HT1080 (cell line): ENCODE measurements at places on chromosomes 11 and 22.

DNA sequence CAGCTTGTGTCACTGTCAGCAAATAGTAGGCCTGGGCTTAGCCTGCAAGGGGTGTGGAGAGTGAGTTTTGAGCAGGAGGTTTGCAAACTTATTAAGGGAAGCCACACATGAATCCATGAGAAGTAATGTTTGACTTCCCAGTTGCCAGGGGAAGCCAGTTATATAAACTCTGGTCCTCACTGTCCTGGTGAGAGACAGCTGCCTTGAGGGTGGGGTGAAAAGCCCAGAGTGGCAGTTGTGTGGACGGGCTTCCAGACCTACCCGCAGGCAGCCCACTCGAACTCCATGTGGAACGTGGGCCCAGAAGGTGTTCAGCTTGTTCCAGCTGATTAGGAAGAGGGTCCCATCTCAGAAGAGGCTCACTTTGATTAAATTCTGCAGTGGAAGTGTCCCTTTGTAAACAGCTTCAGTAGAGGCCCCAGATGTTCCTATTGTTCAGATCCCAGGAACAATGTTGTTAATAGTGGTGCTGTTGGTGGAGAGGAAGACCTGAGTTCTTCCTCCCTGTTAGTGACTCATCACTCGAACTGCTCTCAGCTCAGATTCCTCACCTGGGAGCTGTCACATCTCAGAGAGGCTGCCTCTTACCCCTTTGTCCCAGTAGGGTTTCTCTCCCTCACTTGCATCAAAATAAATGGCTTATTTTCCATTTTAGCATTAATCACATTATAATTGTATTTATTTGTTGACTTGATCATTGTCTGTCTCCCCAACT lies 63.4 kb downstream of the GRAMD1B start:
- peak; percentile 60 for DNase-seq

GRCh38 chr11:130189492-130190210 lies 30.1 kb downstream of the ST14 start:
- no peak for DNase-seq

- no peak for DNase-seq
Measured at GRCh38 chr11:71442123-71442522, 6.1 kb downstream of the DHCR7 start.

GRCh38 chr11:41403458-41403857 lies 56.0 kb downstream of the LRRC4C start:
- DNase-seq: no peak

DNA sequence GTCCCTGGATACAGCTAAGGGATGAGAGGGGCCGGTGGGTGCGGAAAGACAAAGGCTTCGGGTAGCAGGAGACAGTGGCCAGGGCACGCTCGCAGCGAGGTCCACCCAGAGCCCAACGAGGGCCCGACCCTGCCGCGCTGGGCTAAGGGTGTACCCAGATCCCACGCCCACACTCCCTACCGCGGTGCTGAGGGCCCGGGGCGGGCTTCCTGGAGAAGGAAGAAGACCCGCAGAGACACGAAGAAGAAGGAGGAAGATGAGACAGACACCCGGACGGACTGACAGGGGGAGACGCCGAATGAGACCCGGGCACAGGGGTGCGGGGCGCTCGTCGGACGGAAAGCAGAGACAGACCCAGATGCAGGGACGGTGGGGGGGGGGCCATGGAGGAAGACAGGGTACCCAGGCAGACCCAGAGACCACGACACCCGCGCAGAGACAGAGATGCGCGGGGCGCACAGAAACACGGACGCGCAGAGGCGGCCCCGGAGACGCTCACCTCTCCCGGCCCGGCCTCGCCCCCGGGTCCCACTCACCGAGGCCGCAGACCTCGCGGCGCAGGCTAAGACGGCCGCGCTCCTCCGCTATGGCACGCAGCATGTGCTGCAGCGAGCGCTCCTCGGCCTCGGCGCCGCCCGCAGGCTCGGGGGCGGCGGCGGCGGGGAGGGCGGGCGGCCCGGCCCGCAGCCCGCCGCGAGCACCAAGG lies 437 bp downstream of the KIAA0930 start:
- no peak for DNase-seq

DNA sequence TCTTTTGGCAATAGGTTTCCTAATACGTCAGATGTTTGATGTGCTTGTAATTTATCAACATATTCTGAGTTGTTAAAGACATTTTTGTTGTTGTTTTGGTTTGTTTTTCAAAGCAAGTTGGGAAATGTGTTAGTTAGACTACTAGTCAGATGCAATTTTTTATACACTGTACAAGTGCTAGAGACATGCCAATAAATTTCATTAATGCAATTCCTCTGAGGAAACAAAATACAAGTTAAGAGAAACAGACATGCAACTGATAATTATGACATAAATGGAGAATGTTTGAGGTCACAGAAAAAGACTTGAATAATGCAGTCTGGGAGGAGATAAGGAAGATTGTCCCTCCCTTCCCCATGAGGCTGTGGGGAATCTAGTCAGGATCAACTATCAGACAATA lies 5.9 kb downstream of the OR51T1 start:
- no peak for DNase-seq

GRCh38 chr11:71548716-71549151 lies 514 bp downstream of the KRTAP5-9 start:
- no peak for DNase-seq

DNA sequence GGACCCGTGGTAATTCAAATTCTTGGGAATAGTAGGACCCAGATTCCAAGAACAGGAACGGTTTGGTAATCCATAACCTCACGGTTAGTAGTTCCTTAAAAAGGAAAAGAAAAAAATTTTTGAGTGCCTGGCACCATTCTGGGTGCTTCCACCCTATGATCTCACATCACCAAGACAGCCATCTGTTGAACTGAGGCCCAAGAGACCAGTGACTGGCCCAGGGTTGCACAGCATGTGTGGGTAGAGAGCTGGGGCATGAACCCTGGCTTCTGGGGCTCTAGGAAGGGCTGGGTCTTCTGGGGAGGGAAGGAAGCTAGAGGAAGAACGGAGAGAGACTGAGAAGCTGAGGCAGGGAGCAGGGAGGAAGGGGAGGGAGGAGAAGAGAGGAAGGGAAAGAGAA lies 4.7 kb upstream of the SPI1 start:
- DNase-seq: no peak

DNA sequence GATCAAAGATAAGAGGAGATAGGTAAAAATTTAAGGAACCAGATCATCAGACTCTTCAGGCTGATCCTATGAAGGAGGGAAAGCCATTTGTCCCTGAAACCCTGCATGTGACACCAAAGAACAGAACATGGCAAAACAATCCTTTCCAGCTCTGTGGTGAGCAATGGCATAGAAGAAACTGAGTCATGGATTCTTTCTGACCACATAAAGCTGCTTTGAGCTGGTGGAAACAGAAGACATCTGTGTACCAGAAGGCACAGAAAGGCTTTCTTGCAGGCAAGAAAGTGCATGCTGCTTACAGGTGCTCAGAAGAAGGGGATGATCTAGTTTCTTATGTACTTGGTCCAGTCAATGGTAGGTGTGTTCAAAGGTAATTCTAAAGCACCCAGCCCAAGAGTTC lies 45.0 kb upstream of the APOA1 start:
- DNase-seq: peak; percentile 78

- DNase-seq: no peak
Measured at GRCh38 chr11:102521121-102521520, 9.4 kb downstream of the MMP7 start.

DNA sequence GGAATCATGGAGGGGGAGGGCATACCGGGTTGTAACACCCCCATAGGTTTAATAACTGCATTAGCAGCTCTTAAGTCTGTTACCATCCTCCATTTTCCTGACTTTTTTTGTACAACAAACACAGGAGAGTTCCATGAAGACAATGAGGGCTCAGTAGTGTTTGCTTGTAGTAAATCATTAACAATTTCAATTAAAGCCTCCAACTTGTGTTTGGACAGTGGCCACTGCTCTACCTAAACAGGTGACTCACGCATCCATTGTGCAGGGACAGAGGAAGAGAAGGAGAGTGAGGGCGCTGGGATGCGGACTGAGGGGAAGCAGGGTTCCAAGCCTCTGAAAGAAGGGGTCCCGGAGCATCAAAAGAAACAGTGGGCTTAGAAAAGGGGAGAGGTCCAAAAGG lies 21.3 kb upstream of the MTNR1B start:
- DNase-seq: no peak

DNA sequence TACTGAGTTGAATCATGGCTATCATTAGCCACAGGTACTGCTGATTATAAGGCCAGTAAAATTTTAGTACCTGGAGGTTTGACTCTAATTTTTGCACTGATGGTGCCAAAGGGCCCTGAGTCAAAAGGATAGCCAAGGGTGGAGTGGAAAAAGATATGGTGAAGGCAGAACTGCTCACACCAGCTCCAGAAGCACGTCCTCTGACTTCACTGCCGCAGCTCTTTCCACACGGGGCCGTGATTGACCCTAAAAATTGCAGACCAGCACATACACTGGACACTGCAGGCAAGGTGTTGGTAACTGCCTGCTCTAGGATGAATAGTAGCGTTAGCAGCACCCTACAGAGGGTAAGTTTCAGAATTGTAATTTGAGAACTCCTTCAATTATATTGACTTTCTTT lies 25.4 kb upstream of the GRIK4 start:
- DNase-seq: no peak

DNA sequence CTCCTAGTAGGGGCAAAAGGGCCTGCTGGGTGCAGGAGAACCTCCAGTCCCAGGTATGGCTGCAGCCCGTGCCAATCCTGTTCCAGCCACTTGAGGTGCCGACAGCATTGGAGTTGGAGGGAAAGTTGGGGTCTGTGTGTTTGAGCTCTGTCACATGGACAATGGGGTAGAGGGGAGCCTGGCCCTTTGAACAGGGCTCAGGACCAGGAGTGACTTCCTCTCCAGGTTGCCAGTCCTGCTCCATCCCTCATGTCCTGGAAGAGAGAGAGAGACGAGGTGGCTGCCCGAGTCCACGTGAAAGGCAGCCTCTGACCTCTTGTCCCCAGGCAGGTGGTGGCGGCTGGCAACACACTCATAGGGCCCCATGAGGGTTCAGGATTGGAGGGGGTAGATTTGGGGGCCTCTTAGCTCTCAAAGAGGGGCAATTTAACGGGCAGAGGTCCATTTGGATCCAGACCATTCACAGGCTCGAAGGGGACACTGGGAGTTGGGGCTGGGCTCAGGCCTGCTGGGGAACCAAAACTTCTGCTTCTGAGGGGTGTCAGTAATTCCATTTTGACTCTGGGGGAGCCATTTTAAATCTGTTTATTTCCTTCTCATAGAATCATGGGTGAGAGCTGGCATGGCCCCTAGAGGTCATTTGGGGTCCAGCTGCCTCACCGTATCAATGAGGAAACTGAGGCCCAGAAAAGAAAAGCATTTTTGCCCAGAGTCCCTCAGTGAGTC lies 4.1 kb downstream of the ADORA2A start:
- DNase-seq: no peak

- DNase-seq: no peak
Measured at GRCh38 chr11:65573391-65574079, 1.2 kb downstream of the FAM89B start.

DNA sequence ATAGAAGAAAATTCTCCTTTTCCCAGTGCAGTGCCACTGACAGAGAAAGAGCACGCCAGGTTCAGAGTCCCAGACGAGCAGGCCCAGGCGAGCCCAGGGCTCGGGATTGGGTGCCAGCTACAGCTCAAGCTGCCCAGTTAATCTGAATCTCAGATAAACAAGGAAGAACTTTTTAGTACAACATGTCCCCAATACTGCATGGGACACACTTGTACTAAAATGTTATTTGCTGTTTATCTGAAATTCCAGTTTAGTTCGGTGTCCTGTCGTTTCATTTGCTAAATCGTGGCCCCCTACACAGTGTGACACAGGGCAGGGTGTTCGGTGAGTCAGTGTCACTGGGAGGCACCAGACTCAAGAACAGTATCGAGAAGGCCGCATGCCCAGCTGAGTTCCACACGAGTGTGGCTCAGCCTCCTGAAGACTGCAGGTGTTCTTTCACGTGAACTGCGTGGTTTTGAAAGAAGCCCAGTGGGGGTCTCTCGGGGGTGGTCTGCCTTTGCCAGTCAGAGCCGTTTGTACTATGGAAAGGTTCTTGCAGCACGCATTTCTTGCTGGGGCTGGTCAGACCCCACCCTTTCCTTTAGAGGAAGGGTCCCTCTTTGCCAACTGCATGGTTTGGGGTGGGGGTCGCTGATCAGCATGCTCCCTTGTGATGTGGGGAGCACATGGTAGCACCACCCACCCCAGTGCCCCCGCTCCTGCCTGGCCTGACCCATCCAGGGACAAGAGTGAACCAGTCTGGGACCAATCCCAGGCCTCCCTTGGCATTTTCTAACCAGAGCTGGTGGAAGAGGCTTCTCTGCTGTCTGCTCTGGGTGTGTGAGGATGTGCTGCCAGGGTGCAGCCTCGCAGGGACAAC lies 115.6 kb upstream of the B3GAT1 start:
- DNase-seq: no peak

DNA sequence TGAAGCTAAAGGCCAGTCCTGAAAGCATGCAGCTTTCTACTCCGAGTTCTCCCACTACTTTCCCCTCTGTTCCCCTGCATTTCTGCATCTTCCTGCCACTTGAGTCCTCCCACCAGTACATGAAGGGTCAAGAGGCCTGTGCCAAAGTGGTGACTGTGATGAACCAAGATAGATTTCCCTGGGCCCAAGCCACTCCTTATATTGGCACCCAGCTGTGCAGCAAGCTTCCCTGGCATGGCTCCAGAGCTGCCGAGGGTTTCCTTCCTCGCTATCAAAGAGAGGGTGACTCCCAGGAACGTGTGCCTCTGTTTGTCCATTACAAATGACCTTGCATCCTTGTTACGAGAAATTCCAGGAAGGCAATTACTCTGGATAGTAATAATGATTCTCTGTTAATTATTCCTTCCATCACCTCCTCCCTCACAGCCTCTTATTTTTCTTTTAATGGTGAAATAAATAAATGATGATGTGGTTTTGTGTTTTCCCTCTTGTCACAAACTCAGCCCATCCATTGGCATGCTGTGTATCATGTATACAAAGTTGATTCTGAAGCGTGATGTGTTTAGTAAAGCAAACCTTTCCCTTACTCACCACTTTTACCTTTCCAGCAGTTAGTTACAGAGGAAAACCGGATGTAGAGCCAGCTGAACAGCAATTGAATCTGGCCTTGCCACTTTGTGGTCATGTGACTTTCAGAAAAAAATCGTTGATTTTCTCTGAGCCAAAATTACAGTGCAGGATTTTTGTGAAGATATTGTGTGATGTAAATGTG lies 8.3 kb downstream of the SRSF8 start:
- peak; percentile 12 for DNase-seq

DNA sequence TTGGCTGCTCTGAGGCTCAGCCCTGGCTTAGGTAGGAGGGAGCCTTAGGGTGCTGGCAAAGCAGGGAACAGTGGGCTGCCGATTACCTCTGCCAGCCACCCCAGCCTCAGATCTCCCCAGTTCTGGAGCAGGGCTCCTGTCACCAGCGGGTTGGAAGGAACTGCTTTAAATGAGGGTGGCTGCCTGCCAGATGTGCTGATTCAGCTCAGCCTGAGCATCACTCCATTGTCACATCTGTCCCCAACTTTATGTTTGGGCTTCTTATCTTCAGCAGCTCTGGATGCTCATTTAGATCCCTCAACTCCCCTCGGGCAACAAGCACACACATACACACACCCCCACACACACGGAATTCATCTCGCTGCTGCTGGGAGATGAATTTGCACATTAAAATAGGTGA lies 16.9 kb upstream of the ANKK1 start:
- DNase-seq: no peak
